Fibroblast of upper back skin (primary cell): ENCODE measurements at places on chromosomes 1 and 21.
A peak's percentile ranks its signal among the peaks of the same experiment; 100 is the strongest.

- DNase-seq, result no peak
Measured at GRCh38 chr1:2358651-2359640, 32.4 kb downstream of the MORN1 start.

- peak; percentile 98 for DNase-seq
Measured at GRCh38 chr21:36429947-36430546, 44.9 kb downstream of the CHAF1B start.

DNA sequence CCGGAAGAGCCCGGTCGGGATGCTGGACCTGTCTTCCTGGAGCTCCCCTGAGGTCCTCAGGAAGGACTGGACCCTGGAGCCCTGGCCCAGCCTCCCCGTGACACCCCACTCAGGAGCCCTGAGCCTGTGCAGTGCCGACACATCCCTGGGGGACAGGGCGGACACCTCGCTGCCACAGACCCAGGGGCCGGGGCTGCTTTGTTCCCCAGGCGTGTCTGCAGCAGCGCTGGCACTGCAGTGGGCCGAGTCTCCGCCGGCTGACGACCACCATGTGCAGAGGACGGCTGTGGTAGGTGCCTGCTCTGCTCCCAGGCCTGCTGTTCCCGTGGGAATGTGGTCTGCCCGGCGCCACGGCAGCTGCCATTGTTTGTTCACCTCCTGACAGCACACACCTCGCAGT lies 42.1 kb upstream of the DIP2A start:
- DNase-seq, result no peak

DNA sequence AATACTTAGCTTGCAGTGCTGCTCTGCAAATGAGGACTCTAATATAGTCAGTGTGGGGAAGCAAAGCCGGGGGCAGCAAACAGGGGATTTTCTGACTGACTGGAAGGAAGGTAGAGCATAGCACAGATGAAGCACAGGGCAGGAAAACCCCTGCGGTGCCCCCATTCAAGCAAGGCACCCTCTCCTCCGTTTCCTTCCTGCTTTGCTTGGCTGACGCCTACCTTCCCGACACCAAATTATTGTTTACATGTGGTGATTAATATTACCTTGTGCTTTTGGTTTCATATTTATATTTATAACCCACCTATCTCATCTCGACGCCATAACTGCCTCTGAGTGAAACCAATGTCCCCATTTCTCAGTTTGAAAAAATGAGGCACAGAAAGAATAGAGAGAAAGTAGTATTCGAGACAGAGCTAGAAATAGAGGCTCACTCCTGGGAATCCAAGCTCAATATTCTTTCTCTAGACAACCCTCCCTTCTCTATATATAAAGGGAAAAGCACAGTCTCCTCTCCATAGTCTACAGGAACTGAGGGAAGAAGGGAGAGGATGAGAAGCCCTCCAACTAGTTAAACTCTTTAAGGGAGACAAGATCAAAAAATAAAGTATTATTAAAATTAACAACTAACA lies 41.3 kb downstream of the PIK3C2B start:
- no peak for DNase-seq

- no peak for DNase-seq
Measured at GRCh38 chr1:215900684-215901083, 333.6 kb downstream of the KCTD3 start.

GRCh38 chr1:53878492-53879105 lies 11.0 kb downstream of the YIPF1 start:
- DNase-seq, result peak; percentile 56

- peak; percentile 40 for DNase-seq
Measured at GRCh38 chr21:45877821-45878469, 103.6 kb upstream of the COL6A1 start.

DNA sequence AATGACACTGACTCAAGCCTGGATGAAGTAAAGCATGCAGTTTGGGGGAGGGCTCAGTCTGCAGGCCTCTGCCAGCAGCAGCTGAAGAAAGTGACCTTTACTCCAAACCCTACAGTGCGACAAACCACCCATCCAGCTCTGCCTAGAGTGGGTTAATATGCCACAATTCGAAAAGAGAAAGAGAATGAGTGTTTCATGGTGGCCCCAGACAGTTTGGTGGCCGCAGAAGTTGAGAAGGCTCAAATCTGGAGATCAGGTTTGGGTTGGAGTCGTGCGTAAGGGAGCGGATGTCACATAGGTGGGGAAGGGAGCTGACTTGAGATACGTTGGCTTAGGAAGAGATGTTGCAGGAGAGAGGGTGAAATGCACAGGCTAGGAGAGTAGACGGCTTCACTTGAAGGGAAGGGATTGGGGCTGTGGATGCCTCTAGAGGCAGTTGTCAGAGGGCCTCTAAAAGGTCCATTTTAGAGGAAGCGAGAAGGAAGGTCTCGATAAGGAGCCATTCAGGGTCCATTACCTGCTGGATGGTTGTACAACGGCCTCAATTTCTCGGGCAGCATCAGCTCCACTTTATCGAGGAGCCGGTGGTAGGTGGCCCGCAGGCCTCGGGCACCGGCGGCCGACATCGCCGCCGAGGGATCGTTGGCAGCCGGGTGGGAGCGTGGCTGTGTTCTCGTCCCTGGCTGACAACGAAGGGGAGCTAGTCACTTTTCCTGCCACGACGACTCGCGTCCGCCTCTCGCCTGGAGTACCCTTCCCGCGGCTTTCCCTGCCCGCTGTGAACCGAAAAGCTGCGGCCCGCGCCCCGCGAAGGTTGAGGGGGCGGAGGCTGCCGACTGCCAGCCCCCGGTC lies 1.0 kb upstream of the DCAF6 start:
- DNase-seq, result peak; percentile 26

GRCh38 chr1:15153842-15154479 lies 414 bp downstream of the TMEM51 start:
- peak; percentile 28 for DNase-seq

GRCh38 chr1:152001631-152002584 lies 8.2 kb upstream of the S100A10 start:
- DNase-seq, result peak; percentile 99

DNA sequence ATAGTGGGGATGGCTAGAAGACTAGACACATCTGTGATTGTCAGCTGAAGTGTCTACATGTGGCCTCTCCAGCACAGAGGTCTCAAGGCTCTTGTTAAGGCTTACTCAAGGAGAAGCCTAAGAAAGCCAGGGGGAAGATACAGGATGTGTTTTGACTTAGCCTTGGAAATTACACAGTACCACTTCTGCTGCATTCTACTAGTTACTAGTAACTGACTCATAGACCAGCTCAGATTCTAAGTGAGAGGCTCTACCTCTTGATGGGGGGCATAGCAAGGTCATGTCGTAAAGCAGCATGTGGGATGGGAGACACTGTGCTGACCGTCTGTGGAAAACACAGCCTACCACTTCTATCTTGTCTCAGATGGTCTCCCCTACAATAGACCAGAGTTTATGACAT lies 99.5 kb downstream of the UBE2U start:
- peak; percentile 72 for DNase-seq

DNA sequence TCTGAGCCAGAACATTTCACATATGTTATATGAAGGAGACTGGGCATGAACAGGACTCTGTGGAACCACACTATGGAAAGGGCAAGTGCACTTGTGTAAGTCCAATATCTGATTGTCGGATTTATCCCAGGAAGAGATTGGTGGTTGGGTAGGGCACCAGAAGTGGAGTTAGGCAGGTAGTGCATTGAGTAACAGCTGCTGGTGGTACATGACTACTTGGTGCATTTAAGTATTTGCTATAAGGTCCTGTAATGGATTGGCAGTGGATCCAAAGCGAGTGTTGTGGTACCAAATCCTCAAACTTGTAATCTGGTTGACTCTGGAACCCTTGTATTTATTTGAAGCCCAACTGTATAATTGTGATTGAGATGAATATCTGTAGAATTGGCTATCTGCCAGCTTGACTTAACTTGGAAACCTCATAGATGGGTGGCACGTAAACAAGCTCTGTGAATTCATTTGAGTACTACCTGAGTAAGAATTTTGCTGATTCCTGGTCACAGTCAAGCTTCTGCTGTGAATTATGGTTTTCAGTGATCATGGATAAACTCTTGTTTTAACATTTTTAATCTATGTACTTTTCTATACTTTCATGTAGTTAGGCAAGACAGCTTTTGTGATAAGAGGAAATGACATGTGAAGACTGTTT lies 21.1 kb downstream of the UBAP2L start:
- DNase-seq, result no peak

DNA sequence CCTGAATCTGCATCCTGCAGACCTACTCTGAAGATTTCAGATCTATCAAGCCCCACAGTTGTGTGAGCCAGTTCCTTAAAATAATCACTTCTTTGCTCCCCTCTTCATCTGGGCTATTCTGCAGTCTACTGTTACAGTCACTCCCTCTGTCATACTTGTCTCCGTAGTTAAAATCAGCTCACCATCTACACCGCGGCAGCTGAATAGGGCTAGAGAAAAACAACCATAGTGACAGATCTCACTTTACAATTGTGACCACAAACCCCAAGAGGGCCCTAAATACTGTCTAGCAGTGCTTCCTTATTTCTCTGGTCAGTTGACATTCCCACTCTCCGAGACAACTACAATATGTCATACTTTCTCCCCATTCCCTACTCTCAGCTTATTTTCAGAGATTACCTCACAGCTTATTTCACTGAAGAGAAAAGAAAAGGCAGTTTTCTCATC lies 12.9 kb downstream of the DESI2 start:
- peak; percentile 76 for DNase-seq

DNA sequence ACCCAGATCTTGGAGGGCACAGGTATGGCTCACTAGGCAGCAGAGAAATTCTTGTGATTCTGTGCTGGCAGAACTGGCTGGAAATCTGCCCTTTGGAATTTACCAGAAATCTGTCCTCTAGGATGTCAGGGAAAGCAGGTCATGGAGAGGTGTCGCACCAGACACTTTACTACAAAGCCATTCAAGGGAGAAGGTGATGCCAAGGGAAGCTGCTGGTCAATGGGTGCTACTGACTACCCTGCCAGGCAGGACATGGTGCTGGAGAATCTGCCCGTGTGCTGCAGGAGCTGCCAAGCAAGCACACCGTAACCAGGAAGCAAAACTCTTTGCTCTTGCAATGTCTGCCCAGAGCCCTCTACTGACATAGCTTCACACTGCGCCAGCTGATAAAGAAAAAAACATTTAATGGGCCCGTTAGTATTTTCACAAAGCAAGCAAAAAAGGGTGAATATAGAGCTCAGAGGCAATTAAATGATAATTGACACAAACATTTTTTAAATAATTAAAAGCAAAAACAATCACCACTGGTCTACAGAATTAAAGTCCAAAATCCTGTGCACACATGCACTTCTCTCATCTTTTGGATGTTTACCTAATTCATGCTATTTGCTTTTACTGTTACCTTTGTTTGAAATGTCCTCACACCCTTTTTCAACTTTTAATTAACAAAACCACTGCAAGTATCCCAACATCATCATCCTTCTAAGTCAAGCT lies 7.2 kb upstream of the FBXO28 start:
- peak; percentile 50 for DNase-seq

GRCh38 chr21:41559658-41560631 lies 52.0 kb upstream of the TMPRSS2 start:
- DNase-seq, result peak; percentile 83

- no peak for DNase-seq
Measured at GRCh38 chr21:45545691-45546531, 3.7 kb upstream of the SLC19A1 start.

DNA sequence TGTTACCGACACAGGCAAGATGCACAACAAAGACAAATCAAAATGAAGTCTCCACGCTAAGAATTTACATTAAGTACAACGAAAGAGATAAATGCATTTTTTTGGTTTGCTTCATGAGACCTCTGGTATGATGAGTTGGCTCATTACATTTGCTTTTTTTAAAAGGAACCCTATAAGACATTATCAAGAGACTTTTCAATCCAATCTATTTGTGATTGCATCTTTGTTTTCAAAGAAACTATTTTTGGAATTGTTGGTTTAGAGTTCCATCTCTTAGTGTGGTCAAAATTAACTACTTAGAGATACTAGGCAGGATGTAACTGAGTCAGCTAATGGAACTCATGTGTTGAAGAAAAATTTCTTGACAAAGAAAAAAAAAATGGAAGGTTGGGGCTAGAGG lies 200.1 kb downstream of the ZC3H11B start:
- DNase-seq, result peak; percentile 79

GRCh38 chr1:224368409-224368808 lies 11.7 kb downstream of the CNIH4 start:
- no peak for DNase-seq

DNA sequence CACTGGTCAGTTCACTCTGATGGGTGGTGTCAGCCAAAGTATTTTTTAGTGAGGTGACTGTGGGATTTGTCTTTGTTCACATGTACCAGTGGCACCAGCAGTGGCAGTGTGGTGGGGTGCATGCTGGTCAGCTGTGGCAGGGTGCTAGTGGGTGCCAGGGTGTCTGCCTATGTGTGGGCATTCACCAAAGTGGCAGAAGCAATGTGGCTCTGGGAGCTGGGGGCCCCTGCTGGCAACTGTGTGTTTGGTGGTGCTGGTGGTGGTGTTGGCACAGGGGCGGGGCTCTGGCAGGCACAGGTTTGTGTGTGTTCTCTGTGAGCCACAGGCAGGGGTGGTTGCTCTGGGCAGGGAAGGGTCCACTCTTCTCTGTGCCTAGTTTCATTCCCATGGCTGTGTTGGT lies 161.5 kb downstream of the CENPF start:
- DNase-seq, result no peak

DNA sequence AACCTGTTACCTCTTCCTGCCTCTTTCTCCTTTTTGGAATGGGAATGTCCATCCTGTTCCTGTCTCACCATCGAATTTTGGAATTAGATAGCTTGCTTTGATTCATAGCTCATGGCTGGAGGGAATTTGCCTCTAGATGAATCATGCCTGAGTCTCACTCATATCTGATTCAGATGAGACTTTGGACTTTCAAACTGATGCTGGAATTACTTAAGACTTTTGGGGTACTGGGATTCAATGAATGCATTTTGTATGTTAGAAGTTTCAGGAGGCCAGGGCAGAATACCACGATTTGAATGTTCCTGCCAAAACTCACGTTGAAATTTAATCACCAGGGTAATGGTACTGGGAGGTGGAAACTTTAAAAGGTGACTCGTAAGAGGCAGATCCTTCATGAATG lies 132.4 kb downstream of the DSCAM start:
- peak; percentile 46 for DNase-seq

- DNase-seq, result no peak
Measured at GRCh38 chr1:184418652-184419349, 32.0 kb downstream of the C1orf21 start.

- DNase-seq, result peak; percentile 79
Measured at GRCh38 chr1:185244015-185244747, 72.9 kb downstream of the IVNS1ABP start.

GRCh38 chr21:41774467-41775148 lies 7.8 kb upstream of the RIPK4 start:
- no peak for DNase-seq

GRCh38 chr1:167502719-167503462 lies 15.4 kb downstream of the CD247 start:
- DNase-seq, result no peak
